ENCODE measurements at places on chromosomes 2 and 18.

DNA sequence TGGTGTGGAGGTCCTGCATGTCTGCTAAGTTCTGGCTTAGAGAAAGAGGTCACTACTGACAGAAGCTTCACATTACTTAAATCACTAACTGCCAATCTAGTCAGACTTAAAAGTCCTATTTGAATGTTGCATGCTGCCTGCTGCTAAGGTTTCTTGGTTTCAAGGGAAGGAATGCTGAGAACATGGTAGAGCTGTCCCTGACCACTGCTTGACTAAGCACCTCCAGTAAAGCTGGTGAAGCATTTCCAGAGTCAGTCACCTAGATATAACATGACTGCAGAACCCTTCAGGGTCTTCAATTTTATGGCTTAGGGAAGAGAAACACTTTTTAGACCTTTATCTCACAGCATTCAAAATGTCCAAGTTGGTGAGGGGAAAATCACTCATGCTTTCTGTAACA lies 2178.3 kb upstream of the PIK3C3 start:
- DNase-seq, result no peak

DNA sequence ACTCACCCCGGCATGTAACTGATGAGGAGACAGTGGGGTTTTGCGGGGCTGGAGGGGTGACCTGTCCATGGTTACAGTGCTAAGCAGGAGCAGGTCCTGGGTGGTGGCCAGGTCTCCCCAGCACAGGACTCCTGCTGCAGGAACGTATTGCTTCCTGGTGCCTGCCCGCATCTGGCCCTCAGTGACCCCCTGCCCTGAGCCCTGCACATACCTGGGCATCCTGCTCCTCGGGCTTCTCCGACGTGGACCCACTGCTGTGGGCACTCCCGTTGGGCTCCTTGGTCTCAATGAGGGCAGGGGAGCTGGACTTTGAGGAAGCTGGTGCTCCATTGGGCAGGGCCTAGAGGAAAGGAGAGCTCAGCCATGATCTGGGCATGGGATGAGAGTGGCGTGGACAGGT lies 43.5 kb downstream of the CENPO start:
- DNase-seq, result no peak

DNA sequence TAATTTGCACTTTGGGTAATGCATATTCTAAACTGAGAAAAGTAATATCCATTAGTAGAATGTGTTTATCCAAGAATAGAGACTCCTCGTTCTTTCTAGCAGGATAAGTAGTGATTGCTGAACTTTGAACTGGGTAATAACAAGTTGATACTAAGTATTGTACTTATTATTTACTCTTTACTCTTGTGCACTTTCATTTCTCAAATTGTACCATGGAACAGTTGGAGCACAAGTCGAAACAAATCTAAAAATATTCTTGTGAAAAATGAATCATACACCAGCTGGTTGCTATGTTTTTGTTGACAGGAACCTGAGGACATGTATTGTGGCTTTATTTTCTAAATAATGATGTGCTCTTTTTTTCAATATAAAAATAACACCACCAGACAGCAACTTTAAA lies 111.9 kb downstream of the RGPD3 start:
- no peak for DNase-seq

- DNase-seq, result no peak
Observed at GRCh38 chr18:50397023-50397422, 22.2 kb downstream of the SKA1 start.

DNA sequence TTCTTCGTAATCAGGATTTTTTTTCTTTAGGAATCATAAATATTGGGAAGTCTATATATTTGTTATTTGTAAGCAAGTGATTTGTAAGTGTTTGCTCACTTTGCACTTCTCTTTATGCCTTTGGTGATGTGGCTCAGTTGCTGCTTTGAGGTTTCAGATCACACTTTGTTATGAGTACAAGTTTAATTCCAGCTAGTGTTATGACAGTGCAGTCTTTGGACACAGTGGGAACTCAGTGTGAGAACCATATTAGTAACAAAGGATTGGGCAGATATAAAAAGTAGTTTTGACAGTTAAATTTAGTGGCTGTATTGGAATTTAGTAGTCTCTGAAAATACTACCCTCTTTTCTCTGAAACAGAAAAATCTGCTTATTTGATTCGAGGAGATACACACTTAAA lies 67.7 kb downstream of the ABI2 start:
- no peak for DNase-seq

GRCh38 chr18:14000884-14001283 lies 85.5 kb upstream of the MC2R start:
- no peak for DNase-seq

DNA sequence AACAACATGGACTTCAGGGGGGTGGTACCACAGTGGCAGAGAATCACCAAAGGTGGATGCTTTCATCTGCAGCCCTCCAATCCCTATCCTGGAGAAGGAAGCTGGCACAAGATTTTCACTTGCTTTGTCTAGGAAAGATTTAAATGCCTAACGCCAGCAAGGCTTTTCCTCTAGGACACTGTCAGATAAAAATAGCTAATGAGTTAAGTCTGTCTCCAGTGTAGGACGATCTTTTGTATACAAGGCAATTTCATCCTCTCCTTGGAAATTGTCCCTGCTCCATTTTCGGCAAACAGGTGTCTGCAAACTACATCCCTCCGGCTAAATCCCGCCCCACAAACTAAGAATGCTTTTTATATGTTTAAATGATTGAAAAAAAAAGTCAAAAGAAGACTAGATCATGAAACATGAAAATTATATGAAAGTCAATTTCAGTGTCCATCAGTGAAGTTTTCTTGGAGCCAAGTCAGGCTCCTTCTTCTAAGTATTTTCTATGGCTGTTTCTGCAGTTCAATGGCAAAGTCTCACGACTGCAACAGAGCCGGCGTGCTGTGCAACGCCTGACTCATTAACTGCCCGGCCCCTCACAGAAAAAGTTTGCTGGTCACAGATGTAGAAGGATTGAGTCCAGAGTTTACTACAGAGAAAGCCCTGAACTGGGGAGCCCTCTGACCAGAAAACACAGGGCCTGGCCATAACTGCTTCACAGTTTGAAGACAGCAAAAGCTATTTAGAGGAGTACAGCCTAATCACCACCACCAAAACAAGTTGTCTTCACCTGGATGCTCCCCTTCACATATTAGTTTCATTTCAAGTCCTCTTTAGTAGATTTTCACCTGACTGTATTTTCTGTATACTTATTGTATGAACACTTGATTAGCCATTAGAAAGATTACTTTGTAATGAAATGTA lies 52.3 kb downstream of the PIEZO2 start:
- no peak for DNase-seq

DNA sequence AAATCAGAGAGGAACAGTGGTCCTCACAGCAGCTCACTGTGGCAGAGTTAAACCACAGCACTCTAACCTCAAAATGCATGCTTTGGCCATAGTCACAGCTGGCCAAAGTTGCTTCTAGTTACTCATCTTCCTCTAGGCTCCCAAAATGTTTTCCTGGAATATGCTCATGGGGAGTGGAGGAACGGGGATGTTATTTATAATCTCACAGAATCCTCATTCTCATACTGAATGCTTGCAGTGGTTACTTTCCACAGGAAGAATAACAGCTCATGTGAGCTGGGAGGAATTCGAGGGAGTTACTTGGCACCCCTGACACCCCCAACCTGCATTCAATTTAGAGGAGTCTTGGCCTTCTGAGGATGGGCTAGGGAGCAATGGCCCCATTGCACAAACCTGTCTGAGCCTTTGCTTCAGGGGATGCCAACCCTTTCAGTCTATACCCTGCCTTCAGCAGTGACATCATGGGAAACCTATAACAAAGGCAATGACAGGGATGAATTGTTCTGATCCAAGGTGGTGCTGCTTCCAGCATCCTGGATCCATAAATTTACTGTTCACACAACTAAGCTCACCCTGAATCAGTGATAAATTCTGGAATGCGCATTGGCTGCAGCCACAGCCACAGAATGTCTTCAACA lies 22.4 kb upstream of the CCBE1 start:
- DNase-seq, result no peak

GRCh38 chr18:53887447-53887846 lies 337.0 kb downstream of the MBD2 start:
- no peak for DNase-seq

- no peak for DNase-seq
Observed at GRCh38 chr2:147108548-147108947, 736.3 kb upstream of the ACVR2A start.

GRCh38 chr2:203937788-203938187 lies 1.2 kb downstream of the ICOS start:
- DNase-seq, result no peak

DNA sequence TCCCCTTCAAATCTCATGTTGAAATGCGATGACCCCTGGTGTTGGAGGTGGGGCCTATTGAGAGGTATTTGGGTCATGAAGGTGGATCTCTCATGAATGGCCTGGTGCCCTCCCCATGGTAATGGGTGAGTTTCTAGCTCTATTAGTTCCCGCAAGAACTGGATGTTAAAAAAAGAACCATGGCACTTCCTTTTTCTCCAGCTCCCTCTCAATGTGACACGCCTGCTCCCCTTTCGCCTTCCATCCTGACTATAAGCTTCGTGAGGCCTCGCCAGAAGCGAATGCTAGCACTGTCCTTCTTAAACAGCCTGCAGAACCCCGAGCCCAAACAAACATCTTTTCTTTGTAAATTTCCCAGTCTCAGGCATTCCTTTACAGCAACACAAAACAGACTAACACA lies 303.2 kb upstream of the REV1 start:
- DNase-seq, result no peak

GRCh38 chr18:32980896-32981295 lies 208.1 kb upstream of the KLHL14 start:
- no peak for DNase-seq

GRCh38 chr2:46050027-46050426 lies 247.2 kb upstream of the EPAS1 start:
- DNase-seq, result no peak

- peak; percentile 92 for DNase-seq
Observed at GRCh38 chr18:13216092-13216582, 2.4 kb upstream of the LDLRAD4 start.

DNA sequence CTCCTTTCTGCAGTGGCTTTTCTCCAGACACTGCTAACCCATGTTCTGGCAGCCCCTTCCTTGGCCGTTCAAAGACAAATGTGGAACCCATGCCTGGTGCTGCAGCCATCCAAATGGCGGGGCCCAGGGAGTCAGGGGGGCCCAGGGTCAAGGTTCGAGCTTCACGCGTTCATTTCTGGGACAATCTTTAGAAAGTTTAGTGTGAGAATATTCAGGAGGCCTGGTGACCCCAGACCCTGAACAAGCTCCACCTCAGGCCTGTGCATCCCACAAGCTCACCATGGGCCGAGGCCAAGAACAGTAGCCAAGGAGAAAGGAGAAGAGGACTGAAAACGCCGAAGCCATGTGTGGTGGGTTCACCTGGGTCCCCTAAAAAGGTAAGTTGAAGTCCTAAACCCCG lies 54.4 kb downstream of the ANKMY1 start:
- DNase-seq, result no peak

DNA sequence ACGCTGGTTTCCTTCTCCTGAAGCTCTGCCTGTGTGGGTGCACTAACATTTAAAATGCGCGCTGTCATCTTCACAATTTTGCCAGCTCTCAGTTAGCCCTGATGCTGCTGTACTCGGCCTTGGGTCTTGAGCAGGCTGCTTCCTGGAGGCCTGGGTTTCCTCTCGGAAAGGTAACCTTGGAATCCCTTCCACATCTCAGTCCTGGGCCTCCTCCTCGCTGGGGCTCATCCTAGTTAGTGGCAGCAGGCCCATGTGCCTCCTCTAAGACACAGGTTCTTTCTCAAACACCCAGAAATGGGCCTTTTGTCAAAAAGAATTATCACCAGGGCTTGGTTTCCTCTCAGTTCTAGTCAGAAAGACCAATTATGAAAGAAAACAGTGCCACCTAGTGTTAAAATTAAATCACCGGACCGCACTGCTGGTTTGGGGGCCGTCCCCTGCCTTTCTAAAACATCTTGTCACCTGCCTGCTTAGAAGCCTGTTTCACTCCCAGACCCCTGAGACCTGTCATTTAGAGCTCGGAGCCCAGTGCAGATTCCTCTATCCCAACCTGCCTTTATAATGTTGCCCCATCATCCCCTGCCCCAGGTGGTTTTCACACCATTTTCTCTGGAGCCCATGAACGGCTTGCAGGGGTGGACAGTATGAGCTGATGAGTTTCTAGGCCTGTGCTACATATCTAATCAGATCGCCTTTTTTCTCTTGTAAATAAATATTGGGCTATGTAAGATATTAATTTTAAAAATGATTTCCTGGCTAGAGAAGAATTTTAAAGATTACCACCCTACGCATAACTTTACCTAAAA lies 42.4 kb downstream of the HK2 start:
- peak; percentile 88 for DNase-seq

- DNase-seq, result no peak
Observed at GRCh38 chr2:82796132-82796531, 1662.9 kb downstream of the SUCLG1 start.

- peak; percentile 74 for DNase-seq
Observed at GRCh38 chr2:65053199-65053598, 3.0 kb upstream of the CEP68 start.

- peak; percentile 13 for DNase-seq
Observed at GRCh38 chr2:177391822-177392372, 676 bp upstream of the AGPS start.

GRCh38 chr2:75309596-75310463 lies 110.5 kb upstream of the TACR1 start:
- peak; percentile 26 for DNase-seq

DNA sequence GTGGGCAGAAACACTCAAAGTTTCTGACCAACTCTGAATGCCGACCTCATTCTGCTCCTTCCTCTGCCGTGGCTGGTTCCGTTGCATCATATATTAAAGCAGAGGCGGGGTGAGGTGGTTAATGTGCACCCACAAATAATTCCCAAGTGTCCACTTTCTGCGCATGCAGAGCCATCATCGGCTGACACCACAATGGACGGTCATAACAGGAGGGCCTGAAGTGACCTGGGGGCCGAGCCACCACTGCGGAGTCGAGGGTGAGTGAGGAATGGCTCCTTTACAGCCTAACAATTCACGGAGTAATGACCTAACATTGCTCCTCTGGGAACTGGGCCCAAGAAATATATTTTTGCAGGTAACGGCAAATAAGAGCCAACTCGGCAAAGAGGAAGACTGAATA lies 32.9 kb upstream of the GLI2 start:
- no peak for DNase-seq

- peak; percentile 75 for DNase-seq
Observed at GRCh38 chr2:43040084-43040854, 186.1 kb downstream of the ZFP36L2 start.

DNA sequence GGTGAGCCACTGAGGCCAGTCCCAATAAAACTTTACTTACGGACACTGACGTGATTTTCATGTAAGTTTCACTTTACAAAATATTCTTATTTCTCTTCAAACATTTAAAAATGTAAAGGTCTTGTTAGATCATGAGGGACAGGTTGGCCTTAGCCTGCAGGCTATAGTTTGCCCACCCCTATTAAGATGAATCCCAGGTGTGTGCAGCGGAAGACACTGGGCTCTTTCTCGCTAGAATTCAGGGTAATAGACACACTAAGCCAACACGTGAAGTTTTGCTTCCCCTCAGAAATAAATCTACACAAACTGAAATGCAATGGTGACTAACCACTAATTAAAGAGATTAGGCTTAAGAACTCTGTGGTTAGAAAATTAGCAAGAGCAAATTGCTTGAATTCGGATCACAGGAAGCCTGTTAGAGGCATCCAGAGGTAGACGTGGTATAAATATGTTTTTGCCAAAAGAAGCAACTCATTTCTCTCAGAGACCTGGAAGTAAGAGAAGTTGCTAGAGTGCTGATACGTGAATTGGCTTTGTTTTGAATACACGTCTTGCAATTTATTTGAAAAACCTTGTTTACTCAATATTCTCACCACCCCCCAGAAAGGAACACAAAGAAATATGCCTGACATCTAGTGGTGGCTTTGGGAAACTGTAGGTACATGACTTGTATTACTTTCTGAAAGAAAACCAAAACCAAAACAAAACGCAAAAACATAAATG lies 151.6 kb downstream of the DTNB start:
- peak; percentile 94 for DNase-seq

Measured in hematopoietic multipotent progenitor cell treated with erythropoietin and hydrocortisone succinate and interleukin-3 and kit ligand, for 4 days (in vitro differentiated cells).